ENCODE measurements at places on chromosomes 5 and 9.

DNA sequence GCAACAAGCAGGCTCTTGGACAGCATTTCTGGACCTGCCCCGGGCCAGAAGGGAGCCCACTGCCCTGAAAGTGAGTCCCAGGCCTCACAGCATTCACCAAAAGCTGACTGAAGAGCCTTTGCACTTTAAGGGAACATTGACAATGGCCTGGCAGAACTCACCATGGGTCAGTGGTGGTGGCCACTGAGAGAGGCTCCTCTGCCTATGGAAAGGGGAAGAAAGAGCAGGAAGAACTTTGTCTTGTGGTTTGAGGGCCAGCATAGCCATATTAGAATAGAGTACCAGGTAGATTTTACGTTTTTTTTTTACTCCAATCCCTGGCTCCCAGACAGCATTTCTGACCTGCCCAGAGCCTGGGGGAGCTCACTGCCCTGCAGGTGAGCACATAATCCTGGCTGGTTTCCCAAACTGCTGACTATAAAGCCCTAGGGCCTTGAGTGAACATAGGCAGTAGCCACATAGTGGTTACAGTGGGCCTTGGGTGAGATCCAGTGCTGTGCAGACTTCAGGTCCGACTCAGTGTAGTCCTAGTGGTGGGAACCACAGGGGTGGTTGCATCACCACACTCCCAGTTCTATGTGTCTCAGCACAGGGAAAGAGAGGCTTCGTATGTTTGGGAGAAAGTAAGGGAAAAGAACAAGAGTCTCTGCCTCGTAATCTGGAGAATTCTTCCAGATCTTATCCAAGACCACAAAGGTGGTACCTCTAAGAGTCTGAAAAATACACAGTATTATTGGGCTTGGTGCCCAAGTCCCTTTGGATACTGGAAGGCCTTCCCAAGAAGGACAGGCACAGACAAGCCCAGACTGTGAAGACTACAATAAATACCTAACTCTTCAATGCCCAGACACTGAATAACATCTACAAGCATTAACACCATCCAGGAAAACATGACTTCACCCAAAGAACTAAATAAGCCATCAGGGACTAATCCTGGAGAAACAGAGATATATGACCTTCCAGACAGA lies 89.5 kb downstream of the TSSK1B start:
- DNase-seq = no peak

GRCh38 chr9:75238311-75238976 lies 150.1 kb downstream of the OSTF1 start:
- peak; percentile 20 for DNase-seq

DNA sequence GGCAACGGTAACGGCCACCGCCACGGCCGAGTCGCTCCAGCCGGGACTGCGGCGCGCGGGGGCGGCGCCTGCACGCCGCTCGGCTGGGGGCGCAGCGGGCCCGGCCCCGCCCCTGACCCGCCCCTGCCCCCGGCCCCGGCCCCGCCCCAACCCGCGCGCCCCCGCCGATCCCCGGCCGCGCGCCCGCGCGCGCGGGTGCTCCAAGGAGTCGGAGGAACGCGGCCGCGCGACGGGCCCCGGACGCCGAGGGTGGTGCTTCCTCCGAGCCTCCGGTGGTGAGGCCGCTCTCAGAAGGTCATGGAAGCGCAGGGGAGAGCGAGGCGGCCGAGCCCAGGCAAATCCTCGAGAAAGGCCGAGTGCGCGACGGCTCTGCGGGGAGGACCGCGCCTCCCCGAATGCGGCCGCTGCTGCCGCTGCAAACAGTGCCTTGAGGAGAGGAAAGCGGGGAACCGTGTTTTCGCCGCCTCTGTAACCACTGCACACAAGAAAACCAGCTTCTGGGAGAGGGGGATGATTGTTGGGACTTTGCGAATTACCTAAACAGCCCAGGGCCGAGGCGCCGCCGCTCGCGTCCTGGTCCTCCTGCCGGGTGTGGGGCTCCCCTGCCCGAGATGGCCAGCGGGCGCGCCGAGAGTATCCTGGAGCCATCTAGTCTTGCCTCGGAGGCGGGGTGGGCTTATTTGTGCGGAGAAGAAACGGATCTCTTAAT lies at the start of gene LIFR:
Gene LIFR, minus strand, starts transcription at position 48 of the 709 bp plus-strand sequence. CDS start 25,999 bp downstream, outside the sequence.
- peak; percentile 17 for DNase-seq

DNA sequence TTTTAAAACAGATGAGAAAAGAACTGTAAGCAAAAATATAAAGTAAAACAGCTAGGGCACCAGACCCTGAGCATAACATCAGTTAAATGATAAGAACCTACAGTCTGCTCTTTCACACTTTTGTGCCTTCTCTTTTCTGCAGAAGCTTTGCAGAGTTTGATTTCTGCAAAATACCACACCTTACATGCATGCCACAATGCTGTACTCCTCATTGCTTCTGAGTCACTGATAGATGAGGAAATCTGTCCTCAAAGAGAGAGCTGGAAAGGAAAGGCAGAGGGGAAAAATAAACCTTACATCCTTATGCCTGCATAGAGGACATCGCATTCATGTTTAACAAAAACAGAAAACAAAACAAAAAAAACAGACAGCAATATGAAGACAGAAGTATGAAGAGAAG lies 142.9 kb downstream of the ATPSCKMT start:
- no peak for DNase-seq

- no peak for DNase-seq
These were observed 2.9 kb downstream of the KLHL3 start for GRCh38 chr5:137733006-137733405.

DNA sequence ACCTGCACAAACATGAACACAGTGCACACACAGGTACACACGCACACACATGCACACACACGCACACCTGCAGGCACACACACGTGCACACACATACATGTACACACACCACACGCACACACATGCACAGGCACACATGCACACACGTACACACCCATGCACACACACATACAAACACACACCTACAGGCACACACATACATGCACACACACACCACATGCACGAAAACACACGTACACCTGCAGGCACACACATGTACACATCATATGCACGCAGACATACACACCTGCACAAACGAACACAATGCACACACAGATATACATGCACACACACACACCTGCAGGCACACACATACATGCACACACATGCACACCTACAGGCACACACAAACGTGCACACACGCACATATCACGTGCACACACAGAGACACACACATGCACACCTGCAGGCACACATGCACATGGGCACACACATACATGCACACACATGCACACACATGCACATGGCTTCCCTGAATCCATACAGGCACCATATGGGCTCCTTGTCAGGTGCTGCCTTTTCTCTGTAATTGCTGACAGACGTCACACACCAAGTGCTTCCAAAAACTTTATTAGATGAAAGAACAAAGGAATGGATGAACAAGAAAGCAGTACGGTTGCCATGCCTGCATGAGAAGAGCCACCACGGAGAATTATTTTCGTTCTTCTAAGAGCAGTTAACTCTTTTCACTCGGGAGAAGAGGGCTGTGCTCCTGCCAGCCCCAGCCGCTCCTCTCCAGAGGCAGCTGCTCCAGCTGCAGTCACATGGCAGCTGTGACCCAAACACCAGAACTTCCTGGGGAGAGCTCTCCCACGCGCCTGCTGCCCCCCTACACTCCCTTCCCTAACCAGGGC lies 57.2 kb downstream of the EXD3 start:
- DNase-seq = no peak

GRCh38 chr5:8807636-8808035 lies 738.2 kb downstream of the SEMA5A start:
- no peak for DNase-seq

- DNase-seq = no peak
These were observed 440.0 kb downstream of the ENC1 start for GRCh38 chr5:74200560-74200959.

GRCh38 chr9:125747053-125747764 lies at the start of gene PBX3:
Gene PBX3 (plus strand): TSS chr9:125747373.
- DNase-seq = no peak

GRCh38 chr5:171816666-171817065 lies 31.0 kb downstream of the SMIM23 start:
- no peak for DNase-seq

DNA sequence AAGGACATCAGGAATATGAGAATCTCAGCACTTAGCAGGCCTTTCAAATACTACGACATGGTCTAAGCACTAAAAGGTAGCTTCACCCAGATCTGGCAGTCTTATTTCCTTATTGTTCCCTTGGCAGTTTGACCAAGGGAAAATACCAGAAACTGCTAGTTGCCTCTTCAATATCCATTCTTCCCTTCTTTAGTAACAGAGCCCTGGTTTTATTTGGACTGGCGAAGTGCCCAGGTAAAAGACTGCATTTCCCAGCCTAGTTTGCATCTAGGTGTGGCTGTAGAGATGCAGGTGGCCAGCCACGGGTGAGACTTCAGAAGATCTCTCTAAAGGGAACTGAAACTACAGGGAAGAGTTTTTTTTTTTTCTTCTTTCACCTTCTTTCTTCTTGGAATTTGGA lies 21.6 kb downstream of the DMRT2 start:
- no peak for DNase-seq

GRCh38 chr5:19880458-19880857 lies 107.5 kb downstream of the CDH18 start:
- no peak for DNase-seq

DNA sequence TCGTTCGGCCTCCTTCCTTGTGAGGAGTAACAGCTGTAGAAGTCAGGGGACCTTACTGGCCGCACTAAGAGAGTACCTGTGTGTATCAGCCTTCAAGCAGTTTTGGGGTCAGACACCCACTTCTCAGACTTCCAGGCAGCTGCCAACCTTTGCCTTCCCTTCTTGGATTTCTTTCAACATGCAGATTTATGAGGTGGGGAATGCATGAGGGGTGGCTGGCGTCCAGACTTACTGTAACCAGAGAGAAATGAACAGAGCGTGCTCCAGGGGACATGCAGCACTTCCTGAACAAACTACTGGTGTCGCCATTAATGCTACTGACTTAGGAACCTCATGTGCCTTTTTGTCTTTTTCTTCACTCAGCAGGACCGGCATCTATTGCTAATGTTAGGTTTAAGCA lies 46.7 kb downstream of the INSYN2B start:
- no peak for DNase-seq

DNA sequence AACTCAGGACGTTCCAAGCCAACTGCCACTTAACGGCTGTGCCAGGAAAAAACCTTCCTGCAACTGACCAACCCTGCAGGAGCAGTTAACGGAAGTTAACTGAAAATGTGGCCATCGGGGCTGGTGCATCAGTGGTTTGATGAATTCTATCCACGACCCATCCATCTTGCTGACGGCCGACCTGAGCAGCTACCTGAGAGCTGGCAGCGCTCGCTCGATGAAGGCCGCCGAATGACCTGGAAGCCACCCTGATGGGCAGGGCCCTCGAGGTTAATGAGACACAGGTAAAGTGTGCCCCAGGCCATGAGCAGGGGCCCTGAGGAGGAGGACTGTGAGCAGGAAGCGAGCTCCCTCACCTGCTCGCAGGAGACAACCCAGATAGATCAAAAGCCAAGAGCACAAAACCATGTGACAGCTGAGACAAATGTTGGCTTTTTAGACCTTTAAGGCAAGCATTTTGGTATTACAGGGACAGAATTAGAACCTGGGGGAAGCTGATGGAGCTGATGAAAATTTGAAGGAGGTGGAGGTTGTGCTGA lies 35.3 kb upstream of the FLT4 start:
- DNase-seq = no peak

DNA sequence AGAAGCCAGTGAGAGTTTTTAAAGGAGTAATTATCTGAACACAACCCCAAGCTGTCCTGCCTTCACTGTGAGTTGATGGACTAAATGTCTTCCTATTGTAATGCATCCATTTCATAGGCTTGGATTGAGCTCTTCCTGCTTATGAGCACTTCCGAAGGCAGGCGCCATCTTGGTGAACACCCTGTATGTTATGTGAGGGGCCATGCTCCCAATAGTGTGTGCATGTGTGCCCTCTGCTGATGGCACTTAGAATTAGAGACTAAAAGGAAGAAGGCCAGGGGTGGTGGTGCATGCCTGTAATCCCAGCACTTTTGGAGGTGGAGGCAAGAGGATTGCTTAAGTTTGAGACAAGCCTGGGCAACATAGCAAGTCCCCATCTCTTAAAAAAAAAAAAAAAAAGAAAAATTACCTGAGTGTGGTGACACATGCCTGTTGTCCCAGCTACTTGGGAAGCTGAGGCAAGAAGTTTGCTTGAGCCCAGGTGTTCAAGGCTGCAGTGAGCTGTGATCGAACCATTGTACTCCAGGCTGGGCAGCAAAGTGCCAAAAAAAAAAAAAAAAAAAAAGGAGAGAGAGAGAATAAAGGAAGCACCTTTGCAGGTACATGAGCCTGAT lies 65.0 kb downstream of the C9orf152 start:
- DNase-seq = no peak

- no peak for DNase-seq
These were observed 746.1 kb upstream of the MEF2C start for GRCh38 chr5:89628876-89629635.

DNA sequence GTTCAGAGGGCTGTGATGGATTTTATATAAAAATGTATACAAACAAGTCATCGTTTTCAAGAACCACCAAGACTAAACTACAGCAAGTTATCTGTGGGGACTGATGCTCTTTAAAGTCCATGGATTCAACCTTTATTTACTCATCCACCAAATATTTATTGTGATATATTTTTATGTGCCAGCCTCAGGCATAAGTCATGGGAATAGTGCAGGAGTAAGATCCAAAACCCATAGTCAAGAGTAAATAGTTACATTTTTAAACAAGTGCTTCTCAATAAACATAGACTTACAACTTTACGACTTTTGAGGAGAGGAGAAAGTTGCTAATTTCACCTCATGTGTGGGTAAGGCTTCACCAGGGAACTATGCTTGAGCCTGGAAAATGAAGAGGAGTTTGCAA lies 24.6 kb downstream of the MACIR start:
- no peak for DNase-seq

DNA sequence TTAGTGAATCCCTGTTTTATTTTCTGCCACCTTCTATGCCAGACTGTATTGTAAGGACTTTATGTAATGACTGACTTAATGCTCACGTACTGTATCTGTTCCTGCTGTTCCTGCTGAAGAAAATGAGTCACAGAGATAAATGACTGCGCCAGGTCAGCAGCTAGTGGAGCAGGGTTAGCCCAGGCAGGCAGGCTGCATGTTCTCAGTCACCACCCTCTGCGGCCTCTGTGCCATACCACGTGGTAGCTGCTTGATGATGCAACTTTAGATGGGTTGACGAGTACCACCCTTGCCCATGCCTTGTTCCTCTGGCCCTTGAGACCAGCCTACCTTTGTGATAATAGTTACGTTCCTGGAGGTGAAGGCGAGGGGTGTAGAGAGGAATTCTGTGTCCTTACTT lies 161.9 kb downstream of the TRIO start:
- DNase-seq = peak; percentile 39

DNA sequence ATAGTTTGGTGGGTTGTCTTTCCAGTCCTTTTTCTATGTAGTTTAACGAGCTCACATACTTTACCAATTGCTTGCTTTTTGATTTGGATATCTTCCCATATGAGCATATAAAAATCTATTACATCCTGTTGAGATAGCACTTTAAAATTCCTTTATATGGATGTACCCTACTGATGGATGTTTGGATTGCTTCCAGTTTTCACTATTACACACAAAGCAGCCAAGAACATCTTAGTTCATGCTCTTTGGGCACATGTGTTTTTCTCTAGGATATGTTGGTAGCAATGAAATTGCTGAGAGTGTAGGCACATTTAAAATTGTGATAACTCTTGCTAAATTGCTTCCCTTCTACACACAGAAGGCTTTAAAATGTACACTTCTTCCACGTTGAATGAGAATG lies 56.1 kb upstream of the NTRK2 start:
- DNase-seq = no peak

Measured in AG09309 (cell line).